SIG-M5 (cell line): ENCODE measurements at places on chromosomes 2 and 18.

- no peak for DNase-seq
Measured at GRCh38 chr18:21830532-21830931, 89.9 kb downstream of the MIB1 start.

DNA sequence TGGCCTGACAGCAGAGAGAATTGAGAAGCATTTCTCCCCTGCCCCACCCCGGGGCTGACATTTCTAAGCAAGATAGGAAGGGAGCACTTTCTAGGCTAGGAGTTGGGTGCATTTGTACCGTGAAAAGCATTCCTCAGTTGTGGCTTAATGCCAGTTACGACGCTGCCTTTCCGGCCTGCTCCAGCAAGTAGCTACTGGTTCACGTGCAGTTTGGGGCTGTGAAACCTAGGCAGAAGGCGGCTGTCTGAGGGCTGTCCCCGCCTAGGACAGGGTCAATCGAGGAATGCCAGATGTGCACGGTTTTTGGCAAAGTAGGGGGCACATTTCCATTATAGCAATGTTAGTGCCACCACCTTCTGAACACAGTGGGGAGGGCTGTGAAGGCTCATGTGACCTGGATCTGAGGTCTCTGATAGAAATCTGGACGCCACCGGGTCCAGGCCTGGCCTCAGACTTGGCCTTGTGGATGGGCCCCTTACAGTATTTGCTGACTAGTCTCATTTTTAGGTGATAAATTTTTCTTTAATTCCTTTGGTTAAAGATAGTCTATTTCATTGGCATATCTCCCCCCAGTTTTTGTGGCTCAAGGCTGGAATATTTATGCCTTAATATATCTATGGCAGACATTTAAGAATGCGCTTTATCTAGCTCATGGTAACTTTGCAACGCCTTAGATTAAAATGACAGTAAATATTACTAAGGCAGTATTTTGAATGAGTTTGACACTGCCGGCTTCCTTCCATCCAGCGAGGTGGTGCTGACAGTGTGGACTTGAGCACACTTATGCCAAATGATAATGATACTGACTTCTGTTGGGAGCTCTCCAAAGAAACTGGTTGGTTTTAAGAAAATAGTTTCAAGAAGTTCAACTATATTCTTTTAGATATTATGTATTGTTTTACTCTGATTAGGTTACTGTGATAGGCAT lies 78.7 kb downstream of the LPIN1 start:
- DNase-seq: no peak

GRCh38 chr2:174492963-174493431 lies 6.2 kb upstream of the GPR155 start:
- peak; percentile 76 for DNase-seq

GRCh38 chr2:167345559-167345958 lies 457.3 kb downstream of the XIRP2 start:
- DNase-seq: no peak

- DNase-seq: no peak
Measured at GRCh38 chr2:30625701-30626100, 178.7 kb downstream of the LCLAT1 start.

DNA sequence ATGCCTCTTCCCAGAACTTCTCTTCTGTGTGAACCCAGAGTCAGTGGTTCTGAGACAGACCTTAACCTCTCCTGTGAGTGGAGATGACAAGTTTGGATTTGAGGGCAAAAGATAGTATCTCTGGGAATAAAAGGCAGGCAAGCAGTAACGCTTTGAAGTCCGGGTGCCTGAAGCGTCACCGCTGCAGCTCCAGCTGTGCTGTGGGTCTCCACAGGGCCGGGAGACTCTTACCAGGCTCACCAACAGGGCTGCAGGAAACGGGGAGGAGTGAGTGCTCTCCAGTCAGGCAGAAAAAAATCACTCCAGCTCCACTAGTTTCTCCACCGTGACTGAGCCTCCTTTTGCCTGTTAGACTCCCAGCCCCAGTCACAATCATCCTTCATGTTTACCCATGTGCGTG lies 79.7 kb upstream of the MAP4K4 start:
- DNase-seq: no peak

DNA sequence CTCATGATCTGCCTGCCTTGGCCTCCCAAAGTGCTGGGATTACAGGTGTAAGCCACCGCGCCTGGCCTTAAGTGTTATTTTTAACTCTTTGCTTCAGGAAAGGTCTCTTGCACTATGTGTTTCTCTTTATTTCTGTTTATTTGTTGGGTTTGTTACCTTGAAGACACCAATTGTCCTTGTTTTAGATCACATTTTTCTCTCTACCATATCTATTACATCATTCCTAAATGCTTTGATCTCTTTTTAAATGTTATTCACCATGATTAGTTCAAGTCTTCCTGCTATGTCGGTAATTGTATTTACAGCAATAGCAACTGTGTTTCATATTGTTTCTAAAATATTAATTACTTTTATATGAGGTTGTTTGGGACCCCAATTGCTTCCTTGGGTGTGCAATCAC lies 77.7 kb downstream of the CDC42EP3 start:
- no peak for DNase-seq

DNA sequence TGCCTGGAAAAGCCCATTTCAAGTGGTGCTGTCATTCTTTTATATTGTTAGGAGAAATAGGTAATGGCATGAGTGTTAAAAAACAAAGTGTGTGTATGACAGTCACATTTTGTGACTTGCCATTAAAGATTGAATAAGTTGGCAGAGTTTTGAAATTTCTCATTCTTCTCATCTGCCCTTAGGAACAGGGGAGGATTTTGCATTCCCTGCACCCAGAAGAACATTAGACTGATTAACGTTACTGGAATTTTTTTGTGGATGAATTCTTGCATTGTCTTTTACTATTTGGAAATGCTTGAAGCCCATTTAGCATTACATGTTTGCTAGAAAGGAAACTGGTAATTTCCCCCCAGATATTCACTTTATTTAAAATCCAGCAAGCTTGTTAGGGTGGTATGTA lies 162.2 kb downstream of the BABAM2 start:
- DNase-seq: no peak

DNA sequence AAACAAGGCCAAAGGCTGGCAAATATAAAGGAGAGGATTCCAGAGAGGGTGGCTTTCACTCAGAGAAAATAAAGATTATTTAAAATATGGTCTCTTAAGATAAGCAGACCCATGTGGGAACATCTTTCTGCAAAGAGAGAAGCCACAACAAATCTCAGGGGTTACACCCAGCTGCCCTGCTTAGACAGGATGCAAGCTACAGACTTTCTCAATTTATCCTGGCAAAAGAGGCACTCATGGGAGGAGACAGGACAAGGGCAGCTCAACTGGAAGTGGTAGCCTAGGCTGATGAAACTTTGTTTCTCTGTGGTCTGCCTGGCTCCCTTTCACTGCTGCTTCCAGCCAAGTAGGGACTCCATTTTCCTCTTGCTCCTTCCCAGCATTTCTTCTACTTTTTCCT lies 25.9 kb upstream of the SULT1C4 start:
- no peak for DNase-seq

DNA sequence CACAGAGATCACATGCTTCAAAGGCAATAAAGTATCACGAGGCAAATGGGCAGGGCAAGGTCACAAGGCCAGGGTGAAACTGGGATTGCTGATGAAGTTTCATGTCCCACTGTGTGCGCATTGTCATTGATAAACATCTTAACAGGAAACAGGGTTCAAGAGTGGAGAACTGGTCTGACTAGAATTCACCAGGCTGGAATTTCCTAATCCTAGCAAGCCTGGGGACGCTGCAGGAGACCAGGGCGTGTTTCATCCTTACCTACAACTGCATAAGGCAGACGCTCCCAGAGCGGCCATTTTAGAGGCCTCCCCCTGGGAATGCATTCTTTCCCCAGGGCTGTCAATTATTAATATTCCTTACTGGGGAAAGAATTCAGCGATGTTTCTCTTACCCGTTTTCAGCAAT lies 33.2 kb downstream of the PTPN4 start:
- DNase-seq: no peak

DNA sequence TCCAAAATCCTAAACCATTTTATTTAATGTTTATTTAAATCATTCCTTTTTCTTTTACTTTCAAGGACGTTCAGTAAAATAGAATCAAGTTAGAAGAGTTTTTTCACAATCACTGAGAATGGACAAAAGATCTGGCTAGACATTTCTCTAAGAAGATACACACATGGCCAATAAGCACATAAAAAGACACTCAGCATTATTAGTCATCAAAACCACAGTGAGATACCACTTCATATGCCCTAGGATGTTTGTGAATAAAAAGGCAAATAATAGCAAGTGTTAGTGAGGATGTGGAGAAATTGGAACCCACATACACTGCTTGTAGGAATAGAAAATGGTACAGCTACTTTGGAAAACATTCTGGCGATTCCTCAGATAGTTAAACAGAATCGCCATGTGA lies 76.1 kb downstream of the RHBDD1 start:
- no peak for DNase-seq

- no peak for DNase-seq
Measured at GRCh38 chr2:86372641-86373502, 35.4 kb upstream of the REEP1 start.

GRCh38 chr18:69885841-69886531 lies 61.7 kb downstream of the CD226 start:
- no peak for DNase-seq

DNA sequence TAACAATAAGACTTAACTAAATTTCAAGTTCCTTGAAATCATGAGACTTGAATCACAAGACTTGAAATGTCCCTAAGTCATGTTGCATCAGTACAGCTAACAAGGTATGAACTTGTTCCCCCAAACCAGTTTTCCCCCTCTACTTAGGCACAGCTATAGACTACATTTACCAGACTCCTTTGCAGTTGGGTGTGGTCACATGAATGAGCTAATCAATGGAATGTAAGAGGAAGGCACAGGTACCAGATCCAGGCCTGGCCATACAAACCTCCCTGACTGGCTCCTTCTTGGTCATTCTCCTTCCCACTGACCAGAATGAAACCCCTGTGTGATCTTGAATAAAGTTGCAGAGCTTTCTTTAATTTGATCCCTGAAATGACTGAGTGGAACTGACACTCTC lies 77.8 kb downstream of the DNER start:
- DNase-seq: no peak

- DNase-seq: no peak
Measured at GRCh38 chr18:48667276-48668254, 128.7 kb downstream of the CTIF start.

GRCh38 chr18:49368876-49369440 lies 91.5 kb downstream of the DYM start:
- DNase-seq: no peak

DNA sequence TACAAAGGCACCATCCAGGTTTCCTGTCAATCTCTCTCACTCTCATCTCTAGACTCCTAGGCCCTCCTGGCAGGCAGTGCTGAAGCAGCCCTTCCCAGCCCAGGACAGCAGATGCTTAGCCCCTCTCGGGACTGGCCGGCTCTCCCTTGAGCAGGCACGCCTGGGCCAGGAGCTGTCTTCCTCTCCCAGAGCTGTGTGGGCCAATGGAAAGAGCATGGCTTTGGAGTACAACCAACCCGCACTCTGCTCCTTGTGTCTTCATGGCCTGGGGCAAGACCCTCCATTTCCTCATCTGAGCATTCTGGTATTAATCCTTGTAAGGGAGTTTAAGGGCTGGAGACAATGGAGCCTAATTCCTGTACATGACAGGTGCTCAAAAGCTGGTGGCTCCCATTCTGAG lies 97.2 kb downstream of the CAPN13 start:
- DNase-seq: no peak

- DNase-seq: no peak
Measured at GRCh38 chr2:64015898-64016297, 3.3 kb downstream of the VPS54 start.

GRCh38 chr2:100267751-100268150 lies 54.5 kb downstream of the LONRF2 start:
- DNase-seq: no peak

GRCh38 chr18:26477828-26478466 lies 70.4 kb downstream of the KCTD1 start:
- DNase-seq: no peak

DNA sequence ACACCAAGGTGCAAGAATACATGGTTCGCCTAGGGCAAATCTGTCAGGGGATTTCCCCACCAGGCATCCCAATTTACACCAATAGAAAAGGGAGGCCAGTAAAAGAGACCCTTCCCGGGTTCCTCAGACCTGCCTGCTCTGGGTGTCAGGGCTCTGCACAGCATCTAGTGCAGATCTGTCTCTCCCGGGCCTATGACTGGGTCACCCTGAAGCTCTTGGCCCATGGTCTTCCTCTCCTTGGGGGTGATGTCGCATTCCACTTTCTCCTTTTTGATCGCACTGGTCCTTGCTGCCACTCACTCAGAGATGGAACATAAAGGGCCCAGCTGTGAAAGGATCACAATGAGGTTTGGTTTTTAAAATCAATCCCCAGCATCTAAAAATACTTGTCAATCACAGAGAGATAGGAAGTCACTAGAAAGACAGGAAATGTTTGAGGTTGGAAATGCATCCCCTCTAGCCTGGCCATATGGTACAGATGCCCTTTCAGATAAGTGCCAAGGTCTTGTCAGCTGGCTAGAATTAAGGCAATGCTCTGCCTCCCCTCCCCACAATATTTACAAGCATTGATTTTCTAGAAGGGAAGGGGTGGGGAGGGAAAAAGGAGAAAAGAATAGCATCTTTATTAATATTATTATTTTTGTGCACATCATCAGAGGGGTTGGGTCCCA lies 34.9 kb upstream of the AFTPH start:
- no peak for DNase-seq

- no peak for DNase-seq
Measured at GRCh38 chr18:74266161-74266560, 25.6 kb downstream of the CYB5A start.

GRCh38 chr2:197311421-197312033 lies 947 bp upstream of the ANKRD44 start:
- DNase-seq: no peak

- DNase-seq: no peak
Measured at GRCh38 chr2:173021939-173022371, 53.7 kb upstream of the MAP3K20 start.

GRCh38 chr2:117745537-117745936 lies 69.0 kb upstream of the DDX18 start:
- no peak for DNase-seq

GRCh38 chr2:110675679-110676078 lies 2.2 kb downstream of the BUB1 start:
- DNase-seq: no peak

GRCh38 chr18:47749600-47749973 lies 180.9 kb downstream of the SMAD2 start:
- no peak for DNase-seq
